ENCODE measurements at places on chromosomes 11 and 22. TPM values are rescaled to one million over a fixed set of nuclear protein-coding genes. Genes with fewer than 3 reads are reported as not detected.

The CACNA1I gene
- polyA plus RNA-seq: 0.15 TPM

The FBXO3 gene
- 16.2 TPM for polyA plus RNA-seq

GRCh38 chr11:130725421-130726233 is 190.7 kb downstream of the SNX19 start:
- peaks cover 9% of the 10 kb centered on the region for H3K4me1 ChIP-seq
- H3K27me3 ChIP-seq: no peaks in the 10 kb centered on the region
- H3K27ac ChIP-seq: no peak overlapping the region
- no peaks in the 10 kb centered on the region for H3K36me3 ChIP-seq
- H3K4me3 ChIP-seq: no peak overlapping the region
- no peak for DNase-seq

- H3K4me3 ChIP-seq: no peak overlapping the region
- DNase-seq: no peak
- no peak overlapping the region for H3K27ac ChIP-seq
- no peaks in the 10 kb centered on the region for H3K36me3 ChIP-seq
These were observed 29.9 kb downstream of the CCDC15 start for GRCh38 chr11:124983674-124984511.

DNA sequence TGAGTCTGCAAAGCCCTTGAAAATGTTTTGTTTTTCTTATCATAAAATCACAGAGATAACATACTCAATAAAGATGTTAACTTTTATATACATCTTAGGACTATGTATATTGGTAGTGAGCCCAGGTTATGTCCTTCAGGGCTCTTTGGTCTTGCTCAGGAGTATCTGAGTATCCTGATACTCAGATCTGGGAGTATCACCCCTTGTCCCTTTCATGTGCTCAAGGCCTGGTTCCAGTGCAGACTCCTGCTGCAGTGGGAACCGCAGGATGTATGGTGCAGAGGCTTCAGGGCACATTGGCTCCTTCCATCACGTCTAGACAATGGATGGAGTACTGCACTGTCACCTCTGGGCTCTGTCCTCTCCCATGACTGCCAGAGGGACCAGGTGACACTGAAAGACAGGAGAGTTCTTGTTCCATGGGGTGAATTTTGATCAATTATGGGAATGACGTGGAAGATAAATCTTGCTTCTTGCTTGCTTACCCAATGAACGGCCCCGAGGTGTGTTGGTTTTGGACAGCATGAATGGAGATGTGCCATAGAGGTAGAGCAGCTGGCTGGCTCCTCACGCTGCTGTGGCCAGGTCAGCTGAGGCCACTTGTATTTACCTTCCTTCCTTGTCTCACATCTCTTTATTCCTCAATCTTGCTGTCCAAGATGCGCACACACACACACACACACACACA is 215.5 kb downstream of the ARHGAP42 start:
- H3K4me3 ChIP-seq: no peak overlapping the region
